Activated CD4-positive, alpha-beta T cell treated with anti-CD3 and anti-CD28 coated beads for 36 hours (primary cell): ENCODE measurements at places on chromosomes 11 and 22. TPM values are rescaled to one million over a fixed set of nuclear protein-coding genes. Genes with fewer than 3 reads are reported as not detected.

DNA sequence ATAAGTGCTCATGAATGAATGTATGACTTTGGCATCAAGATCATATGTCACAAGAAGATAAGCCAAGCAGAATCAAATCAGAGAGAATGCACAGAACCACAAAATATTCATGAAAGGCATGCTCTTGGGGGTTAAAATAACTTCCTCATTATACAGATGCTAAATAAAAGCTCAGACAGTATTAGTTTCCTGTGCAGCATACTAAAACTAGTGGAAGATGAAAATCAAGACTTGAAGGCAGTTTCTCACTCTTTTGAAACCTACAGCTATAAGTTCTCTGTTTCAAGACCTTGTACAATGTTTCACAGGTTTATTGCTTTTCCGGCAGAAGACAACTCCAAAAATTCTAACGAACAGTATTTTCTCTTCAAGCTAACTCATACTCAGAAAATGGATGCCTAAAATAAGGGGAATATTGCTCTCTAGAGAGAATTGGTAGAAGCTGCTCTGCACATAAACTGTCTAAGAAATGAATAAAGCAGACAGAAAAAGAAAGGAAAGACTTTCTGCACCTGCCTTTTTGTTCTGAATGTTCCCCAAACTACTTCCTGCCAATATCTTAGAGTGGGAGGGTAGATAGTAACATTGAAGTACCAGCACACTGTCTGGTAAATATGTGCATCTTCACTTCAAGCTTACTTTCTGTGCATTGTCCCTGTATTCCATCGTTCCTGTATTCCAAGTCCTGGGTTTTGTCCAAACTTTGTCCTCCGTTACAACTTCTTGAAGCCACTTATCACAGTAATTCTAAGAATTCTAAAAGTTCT, 639.4 kb upstream of the FAT3 start:
- no peak for DNase-seq

The CTSW gene
- 1.7 TPM for total RNA-seq

The CSF2RB gene
- 0.30 TPM for total RNA-seq

GRCh38 chr11:115993590-115993989, 489.4 kb upstream of the CADM1 start:
- no peak for DNase-seq

The NXPE4 gene
- total RNA-seq, result not detected

The VPREB1 gene
- total RNA-seq, result not detected

The PRR5L gene
- 23.2 TPM for total RNA-seq
